Central memory CD8-positive, alpha-beta T cell (primary cell): ENCODE measurements at places on chromosomes 2 and 18.

DNA sequence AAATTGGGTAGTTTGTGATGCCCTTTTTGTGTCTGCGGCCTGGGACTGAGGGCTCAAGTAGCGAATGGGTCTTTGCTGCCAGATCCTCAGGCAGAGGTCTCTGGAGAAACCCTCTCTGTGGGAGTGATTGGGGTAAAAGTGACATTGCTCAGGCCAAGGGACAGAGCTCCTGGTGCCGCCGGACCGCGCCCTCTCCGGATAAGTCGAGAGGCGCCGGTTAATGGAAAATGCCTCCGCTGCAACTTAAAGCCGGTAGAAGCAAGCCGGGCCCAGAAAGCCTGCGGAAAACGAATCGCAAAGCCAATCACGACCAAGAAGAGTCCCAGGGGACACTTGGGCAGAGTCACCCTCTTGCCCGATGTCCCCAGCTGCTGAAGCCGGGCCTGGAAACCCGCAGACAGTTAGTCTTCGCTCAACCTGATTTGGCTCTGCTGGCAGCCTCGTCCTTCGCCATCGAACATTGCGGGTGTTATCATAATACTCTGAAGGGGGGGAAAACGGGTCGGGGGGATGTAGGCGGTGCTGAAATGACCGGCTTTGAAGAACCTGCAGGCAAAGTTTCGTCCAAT is 352 bp upstream of the HOXD12 start:
- H3K36me3 ChIP-seq: peaks cover 16% of the 10 kb centered on the region
- no peak for DNase-seq
- H3K4me1 ChIP-seq: peaks cover 16% of the 10 kb centered on the region

GRCh38 chr2:228689053-228689452 is 507.6 kb upstream of the SPHKAP start:
- no peaks in the 10 kb centered on the region for H3K4me1 ChIP-seq
- H3K27me3 ChIP-seq: no peaks in the 10 kb centered on the region
- DNase-seq: no peak
- H3K4me3 ChIP-seq: no peak overlapping the region
- H3K27ac ChIP-seq: no peak overlapping the region

DNA sequence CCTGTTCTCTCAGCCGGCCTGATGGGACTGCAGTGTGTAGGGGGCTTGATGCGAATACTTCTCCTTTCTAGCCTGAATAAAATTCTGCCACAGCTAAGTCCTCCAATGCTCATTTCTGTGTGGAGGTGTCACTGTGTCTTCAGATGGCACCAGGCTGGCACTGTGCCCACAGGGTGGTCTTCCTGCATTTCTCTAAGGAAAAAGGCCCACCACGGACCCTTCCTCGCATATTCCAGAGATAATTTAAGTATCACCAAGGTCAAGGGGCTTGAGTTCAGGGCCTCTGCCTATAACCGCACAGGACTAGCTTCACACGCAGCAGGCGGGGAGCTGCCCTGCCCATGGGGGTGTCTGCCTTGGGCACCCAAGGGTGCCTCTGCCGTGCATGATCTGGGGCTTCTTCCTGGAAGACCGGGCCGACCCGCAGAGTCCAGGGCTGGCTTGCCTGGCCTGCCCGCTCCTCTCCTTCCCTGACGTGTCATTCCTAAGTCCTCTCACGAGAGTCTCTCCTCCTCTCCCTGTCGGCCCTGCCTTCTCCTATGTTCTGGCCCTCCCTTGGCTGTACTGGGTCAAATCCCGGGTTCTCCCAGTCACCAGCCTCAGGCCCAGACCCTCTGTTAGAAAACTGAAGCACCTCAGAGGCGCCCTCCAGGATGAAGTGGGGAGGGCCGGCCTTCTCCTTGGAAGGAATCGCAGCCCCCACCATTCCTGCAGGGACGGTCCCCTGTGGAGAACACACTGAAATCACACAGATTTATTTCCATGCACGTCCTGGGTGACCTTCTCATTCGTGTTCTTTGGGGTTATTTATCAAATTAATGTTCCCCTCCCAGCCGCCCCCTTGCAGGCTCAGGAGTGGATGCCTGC is 48.9 kb upstream of the PXDN start:
- H3K27ac ChIP-seq: no peak overlapping the region
- no peak for DNase-seq
- H3K4me3 ChIP-seq: no peak overlapping the region
- peaks cover 6% of the 10 kb centered on the region for H3K27me3 ChIP-seq
- no peaks in the 10 kb centered on the region for H3K36me3 ChIP-seq
- no peaks in the 10 kb centered on the region for H3K4me1 ChIP-seq

GRCh38 chr18:2312440-2312839 is 258.9 kb downstream of the METTL4 start:
- no peak overlapping the region for H3K27ac ChIP-seq
- H3K27me3 ChIP-seq: peaks cover 70% of the 10 kb centered on the region
- H3K36me3 ChIP-seq: no peaks in the 10 kb centered on the region
- no peak for DNase-seq

GRCh38 chr2:179985163-179985820 is 21.8 kb downstream of the CWC22 start:
- no peak for DNase-seq
- H3K27me3 ChIP-seq: no peaks in the 10 kb centered on the region
- H3K27ac ChIP-seq: no peak overlapping the region
- peaks cover 51% of the 10 kb centered on the region for H3K36me3 ChIP-seq
- peaks cover 15% of the 10 kb centered on the region for H3K4me1 ChIP-seq

DNA sequence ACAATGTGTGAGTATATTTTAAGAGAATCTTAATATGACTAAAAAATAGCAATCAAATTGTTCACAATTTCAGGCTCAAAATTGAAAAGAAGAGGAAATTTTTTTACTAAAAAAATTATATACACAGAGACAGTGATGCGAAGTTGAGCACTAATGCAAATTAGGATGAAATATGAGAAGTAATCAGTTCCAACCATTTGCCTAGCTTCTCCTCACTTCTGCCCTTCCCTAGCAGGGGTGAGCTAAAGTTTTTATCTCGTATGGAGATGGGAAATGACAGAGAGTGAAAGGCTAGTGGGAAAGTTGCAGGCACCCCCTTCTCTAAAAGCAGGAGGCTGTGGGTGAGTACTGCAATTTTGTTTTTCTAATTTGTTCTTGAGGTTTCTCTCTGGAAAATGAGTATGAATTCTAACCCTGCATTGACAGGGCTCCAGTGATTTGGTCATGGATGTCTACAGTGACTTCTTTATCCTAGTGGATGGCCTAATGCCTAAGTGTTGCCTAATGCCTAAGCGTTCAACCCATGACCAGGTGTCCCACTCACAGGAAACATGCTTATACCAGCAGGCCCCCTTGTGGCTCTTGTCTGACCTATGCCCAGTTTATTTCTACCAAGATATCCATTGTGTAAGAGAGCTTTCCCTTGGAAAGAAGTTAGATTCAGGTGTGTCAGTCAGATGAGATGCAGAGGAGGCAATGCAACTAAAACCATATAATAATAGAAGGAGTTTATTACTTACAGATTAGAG is 78.0 kb upstream of the HNMT start:
- H3K36me3 ChIP-seq: no peaks in the 10 kb centered on the region
- no peaks in the 10 kb centered on the region for H3K27me3 ChIP-seq
- DNase-seq: no peak
- no peak overlapping the region for H3K27ac ChIP-seq

GRCh38 chr2:230473378-230473777 is 57.4 kb downstream of the SP100 start:
- no peaks in the 10 kb centered on the region for H3K27me3 ChIP-seq
- H3K27ac ChIP-seq: peak overlapping the region; percentile 86
- DNase-seq: no peak
- no peak overlapping the region for H3K4me3 ChIP-seq
- peaks cover 44% of the 10 kb centered on the region for H3K36me3 ChIP-seq
- H3K4me1 ChIP-seq: peaks cover 32% of the 10 kb centered on the region

DNA sequence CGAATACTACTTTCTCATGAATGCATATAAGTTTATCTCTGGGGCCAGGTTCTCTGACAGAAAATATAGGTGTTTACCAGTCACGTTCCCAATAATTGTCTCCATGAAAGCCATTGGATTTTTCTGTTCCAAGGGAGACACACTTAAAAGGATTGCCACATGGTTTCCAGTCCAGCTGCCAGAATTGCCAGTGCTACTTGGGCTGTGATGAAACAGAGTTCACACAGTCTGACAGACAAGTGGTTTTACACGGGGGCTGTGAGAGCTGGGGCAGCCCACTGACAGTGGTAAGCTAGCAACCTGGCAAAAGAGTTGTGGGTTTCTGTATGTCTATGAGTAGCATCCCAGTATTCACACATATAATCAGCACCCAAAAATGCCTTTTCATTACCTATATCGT is 27.7 kb upstream of the ATRAID start:
- peaks cover 75% of the 10 kb centered on the region for H3K27me3 ChIP-seq
- no peaks in the 10 kb centered on the region for H3K36me3 ChIP-seq
- H3K27ac ChIP-seq: no peak overlapping the region
- DNase-seq: no peak
- H3K4me1 ChIP-seq: no peaks in the 10 kb centered on the region

DNA sequence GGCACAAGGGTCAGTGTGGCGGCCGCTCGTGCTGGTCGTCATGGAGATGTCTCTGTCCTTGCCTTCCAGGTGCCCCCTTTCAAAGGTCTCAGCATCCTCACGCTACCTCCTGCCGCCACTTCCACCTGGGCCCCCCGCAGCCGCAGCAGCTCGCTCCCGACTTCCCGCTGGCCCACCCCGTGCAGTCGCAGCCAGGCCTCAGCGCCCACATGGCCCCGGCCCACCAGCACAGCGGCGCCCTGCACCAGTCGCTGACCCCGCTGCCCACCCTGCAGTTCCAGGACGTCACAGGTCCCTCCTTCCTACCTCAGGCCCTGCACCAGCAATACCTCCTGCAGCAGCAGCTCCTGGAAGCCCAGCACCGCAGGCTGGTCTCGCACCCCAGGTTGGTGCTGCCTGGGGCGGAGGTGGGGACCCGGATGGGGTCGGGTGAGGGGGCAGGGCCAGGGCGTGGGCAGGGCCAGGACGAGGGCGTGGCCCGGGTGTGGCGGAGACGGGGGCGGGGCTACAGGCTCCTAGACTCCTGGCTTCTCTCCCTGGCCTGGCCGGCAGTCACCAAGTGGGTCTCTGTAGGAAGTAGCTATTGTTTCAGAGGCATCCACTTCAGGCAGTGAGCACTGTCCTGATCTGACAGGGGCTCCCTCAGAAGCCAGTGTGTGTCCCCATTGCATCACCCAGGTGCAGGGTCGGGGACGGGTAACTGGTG is 223.7 kb downstream of the LOXHD1 start:
- H3K4me1 ChIP-seq: no peaks in the 10 kb centered on the region
- DNase-seq: no peak
- no peaks in the 10 kb centered on the region for H3K36me3 ChIP-seq
- H3K4me3 ChIP-seq: no peak overlapping the region

DNA sequence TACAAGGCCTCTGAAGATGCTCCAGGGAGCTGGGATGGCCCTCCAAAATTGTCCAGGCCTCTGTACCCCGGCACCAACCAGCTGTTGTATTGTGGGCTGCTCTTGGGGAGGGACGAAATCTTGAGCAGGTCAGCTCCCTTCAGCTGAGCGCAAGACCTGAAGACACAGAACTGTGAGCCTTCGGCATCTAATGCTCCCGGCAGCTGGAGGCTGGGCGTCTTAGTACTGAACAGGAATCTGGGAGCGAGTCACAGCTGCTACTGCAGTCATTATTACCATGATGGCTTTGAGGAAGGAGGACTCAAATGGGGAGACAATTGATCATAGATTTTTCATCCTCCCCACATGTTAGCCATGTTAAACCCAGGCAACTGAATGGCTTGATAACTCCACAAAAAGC is 83.0 kb upstream of the LTBP1 start:
- H3K36me3 ChIP-seq: no peaks in the 10 kb centered on the region
- H3K4me3 ChIP-seq: no peak overlapping the region
- no peaks in the 10 kb centered on the region for H3K4me1 ChIP-seq
- H3K27me3 ChIP-seq: no peaks in the 10 kb centered on the region
- DNase-seq: no peak

GRCh38 chr2:38076710-38077430 is 919 bp upstream of the CYP1B1 start:
- H3K27me3 ChIP-seq: peaks cover 69% of the 10 kb centered on the region
- H3K4me1 ChIP-seq: peaks cover 5% of the 10 kb centered on the region
- H3K27ac ChIP-seq: no peak overlapping the region
- DNase-seq: no peak

DNA sequence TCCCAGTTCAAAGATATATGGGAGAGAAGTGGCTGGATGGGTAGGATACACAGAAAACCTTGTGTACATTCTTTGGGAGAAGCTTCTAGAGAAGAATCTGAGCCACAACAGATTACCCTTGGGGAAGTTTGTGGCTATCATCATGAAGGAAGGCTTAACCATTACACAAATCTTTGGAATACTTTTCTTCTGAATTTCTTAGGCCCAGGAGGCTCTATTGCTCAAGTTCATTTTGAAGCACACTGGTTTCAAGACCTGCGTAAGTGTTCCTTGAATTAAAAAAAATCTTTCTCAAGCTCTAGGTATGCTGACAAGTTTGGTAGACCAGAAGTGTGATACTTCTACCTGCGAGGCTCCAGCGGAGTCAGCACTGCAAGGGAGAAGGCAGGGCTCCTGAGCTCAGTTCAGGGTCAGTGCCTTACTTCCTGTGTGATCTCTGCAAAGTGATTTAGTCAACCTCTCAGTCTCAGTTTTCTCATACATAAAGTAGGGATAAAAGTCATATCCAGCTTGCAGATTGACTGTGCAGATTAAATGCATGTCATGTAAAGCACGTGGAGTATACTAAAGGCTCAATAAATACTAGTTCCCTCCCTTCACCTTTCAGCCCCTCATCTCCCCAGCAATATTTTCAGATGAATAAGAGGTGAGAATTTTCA is 438.6 kb downstream of the DLGAP1 start:
- no peaks in the 10 kb centered on the region for H3K36me3 ChIP-seq
- H3K4me3 ChIP-seq: no peak overlapping the region
- H3K27me3 ChIP-seq: no peaks in the 10 kb centered on the region
- H3K27ac ChIP-seq: no peak overlapping the region
- no peak for DNase-seq

DNA sequence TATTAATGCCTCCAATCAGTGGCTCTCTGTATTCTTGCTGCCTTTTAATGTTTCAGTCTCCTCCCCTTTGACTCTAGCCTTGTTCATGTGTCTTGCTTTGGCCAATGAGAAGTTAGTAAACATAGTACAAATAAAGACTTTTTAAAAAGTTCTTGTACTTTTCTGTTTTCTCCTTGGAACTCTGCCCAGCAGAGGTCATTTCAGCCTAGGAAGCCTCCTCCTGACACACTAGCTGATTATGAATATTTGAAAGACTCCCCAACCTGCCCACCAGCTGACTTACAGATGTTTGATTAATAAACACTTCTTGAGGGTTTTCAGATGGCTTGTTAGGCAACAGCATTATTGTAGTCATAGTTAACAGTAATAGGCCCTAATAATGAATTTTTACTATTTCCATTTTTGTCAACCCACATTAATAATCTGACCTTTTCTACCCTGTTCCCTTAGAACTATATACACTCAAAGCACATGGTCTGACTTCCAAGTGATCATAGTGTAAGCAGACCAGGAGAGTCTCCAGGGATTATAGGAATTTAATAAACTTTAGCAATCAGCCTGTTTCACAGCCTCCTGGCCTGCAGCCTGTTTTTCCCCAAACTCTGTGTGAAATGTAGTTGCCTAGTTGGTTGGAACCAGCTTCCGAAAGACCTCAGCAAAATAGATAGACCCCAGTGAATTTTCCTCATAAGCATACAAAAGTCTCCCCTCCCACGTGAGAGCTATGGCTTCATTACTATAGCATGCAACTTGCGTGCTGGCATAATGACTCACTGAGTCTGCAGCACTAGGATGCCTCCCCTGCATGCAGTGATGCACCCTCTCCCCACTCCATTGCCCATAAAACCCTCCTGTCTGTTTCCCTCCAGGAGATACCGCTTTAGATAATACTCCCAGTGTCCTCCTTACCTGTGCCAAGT is 670.7 kb upstream of the ZNF804A start:
- H3K27ac ChIP-seq: no peak overlapping the region
- H3K27me3 ChIP-seq: no peaks in the 10 kb centered on the region
- no peak overlapping the region for H3K4me3 ChIP-seq
- DNase-seq: no peak

GRCh38 chr18:12393998-12394397 is 13.7 kb upstream of the PRELID3A start:
- no peaks in the 10 kb centered on the region for H3K36me3 ChIP-seq
- no peak overlapping the region for H3K27ac ChIP-seq
- DNase-seq: no peak
- H3K4me3 ChIP-seq: no peak overlapping the region
